A549 treated with GW870086 at 1 μM for 4 hours (cell line): ENCODE measurements at places on chromosomes 12 and 14. TPM values are rescaled to one million over a fixed set of nuclear protein-coding genes. Genes with fewer than 3 reads are reported as not detected.

The CCDC38 gene
- total RNA-seq = 0.07 to 0.16 TPM (median 0.11 TPM) in 4 of 5 replicates, not detected in the other

The KRT78 gene
- 0.06 to 0.25 TPM in 2 of 5 replicates, not detected in the others for total RNA-seq

The IFNG-AS1 gene
- total RNA-seq = not detected in 5 replicates

The MIP gene
- total RNA-seq = 0.14 TPM in 1 of 5 replicates, not detected in the others

The TDRD9 gene
- total RNA-seq = 0.08 to 0.22 TPM (median 0.14 TPM) in 5 replicates

The MANSC1 gene
- 3.5 to 5.3 TPM (median 4.2 TPM) in 5 replicates for total RNA-seq

The STXBP6 gene
- total RNA-seq = 2.1 to 2.7 TPM (median 2.5 TPM) in 5 replicates

The OTOGL gene
- total RNA-seq = not detected in 5 replicates

The LAG3 gene
- total RNA-seq = 0.94 to 2.1 TPM (median 1.5 TPM) in 5 replicates

The GALNT8 gene
- not detected in 5 replicates for total RNA-seq

The SMARCC2 gene
- 27.3 to 35.8 TPM (median 34.5 TPM) in 5 replicates for total RNA-seq

The DPPA3 gene
- total RNA-seq = not detected in 5 replicates

The SIX4 gene
- total RNA-seq = 1.3 to 3.6 TPM (median 2.9 TPM) in 5 replicates

The HSPB8 gene
- total RNA-seq = 15.4 to 26.7 TPM (median 20.2 TPM) in 5 replicates

The PTPRB gene
- 0.75 to 1.4 TPM (median 1.0 TPM) in 5 replicates for total RNA-seq

The TROAP gene
- total RNA-seq = 79.5 to 98.3 TPM (median 86.0 TPM) in 5 replicates
